Cardiac muscle cell (in vitro differentiated cells and primary cell): ENCODE measurements at places on chromosomes 12 and 14.

- no peak for DNase-seq
Measured at GRCh38 chr14:29339494-29340172, 573.0 kb downstream of the FOXG1 start.

GRCh38 chr14:65959563-65960024, 526.6 kb upstream of the CCDC196 start:
- no peak for DNase-seq

DNA sequence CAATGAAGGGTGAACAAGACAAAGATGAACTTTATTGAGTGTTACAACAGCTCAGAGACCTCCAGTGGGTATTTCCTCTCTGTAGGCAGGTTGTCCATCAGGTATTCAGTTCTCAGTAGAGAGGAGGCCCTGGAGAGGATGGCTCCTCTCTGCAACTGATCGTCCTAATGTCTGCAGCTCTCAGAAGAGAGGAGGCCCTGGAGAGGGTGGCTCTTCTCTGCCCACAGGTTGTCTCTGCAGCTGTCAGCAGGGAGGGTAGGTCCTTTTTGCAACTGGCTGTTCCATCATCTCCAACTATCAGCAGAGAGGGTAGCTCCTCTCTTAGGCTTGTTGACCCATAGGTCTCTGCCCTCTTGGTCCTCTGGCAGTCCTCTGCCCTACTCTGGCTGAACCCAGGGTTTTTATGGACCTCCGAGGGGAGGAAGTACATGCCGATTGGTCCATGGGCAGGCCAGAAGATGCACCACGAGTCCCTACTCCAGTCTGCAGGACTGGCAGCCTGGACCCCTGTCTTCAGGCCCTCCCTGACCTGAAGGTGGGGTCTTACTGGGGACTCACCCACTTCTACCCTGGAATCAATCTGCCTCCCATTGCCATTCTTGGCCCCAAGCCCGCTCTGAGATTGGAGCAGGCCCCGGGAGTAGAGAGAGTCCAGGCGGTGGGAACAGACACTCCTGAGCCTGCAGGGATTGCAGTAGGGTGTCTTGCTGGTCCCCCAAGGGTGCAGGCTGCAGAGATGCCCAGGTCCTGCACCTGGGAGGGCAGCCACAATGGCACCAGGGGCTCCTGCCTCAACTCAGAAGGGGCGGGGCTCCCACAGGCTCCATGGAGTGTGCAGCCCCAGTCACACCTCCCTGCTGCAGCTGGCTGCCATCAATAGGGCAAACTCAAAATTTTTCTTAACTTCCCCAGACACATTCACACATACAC, 2.3 kb downstream of the TMEM116 start:
- DNase-seq = no peak

DNA sequence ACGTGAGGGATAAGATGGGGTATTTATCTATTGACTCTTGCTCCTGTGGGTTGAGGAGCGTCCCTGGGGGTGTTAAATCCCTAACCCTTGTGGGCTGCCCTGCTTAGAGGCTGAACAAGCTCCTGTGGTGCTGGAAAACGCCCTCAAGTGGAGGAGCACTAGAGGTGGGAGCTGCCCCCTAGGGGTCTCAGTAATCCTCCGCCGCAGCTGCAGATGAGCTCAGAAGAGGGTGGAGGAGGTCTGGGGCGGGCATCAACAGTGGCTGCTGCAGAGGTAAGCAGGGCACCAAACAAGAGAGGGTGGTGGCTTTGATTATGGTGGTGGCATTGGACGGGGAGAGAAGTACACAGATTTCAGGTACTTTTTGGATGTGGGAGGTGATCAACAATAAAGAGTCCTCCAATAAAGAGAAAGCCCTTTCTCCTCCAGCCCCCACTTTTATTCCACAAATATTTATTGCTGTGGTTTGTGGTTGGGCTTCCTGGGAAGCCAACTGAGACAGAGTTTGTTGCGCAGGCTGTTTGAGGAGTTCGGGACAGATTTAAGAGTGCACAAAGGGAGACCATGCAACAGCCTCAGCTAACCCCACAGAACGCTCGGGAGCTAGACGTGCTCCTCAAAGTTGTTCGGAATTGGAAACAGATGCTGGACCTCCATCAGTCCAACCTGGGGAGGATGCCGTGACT, 179.9 kb downstream of the ADCK1 start:
- DNase-seq = no peak

DNA sequence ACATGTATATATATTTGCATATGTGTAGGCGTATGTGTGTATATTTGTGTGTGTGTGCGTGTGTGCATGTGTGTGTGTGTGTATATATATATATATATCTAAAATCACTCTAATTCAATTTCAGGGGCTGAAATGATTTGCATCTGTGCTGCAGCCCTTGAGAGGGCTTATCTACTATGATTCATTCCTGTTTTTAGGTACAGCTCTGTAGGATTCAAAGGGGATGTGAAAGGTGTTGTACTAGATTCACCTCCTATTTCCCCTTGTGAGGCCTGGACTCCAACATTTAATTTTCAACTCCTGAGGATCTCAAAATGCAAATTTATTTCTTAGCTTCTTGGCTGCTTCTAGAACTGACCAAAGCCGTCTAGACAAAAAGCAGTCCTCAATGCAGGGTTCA, 11.1 kb downstream of the ERP27 start:
- no peak for DNase-seq

DNA sequence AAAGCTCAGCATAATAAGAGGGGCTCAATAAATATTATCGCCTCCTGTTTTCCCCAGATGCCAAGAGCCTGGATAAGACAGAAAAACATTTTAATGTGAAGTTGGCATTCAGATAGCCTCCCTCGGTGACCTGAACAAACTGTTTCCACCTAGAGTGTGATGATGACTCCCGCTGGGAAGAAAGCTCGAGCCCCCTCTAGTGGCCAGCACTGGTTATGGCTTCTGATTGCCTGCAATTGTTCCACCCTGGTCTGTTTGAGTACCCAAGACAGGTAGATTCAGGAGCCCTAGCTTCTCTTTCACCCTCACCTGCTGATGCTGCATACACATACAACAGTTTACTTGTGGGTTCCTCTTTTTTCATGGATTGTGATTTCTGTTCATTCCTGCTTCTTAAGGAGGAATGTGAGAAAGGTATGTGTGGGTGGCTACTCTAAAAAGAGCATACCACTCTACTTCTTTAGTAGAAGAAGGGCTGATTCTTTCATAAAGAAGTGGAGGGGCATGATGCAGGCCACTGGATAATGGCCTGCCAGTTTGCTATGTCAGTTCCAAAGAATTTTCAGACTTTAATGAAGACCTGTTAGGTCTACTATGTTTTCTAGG, 6.4 kb downstream of the ERG28 start:
- DNase-seq = peak; percentile 78

GRCh38 chr14:93042968-93043940, 72.5 kb downstream of the ITPK1 start:
- DNase-seq = peak; percentile 86

GRCh38 chr14:96167224-96168148, 37.2 kb upstream of the BDKRB2 start:
- no peak for DNase-seq

DNA sequence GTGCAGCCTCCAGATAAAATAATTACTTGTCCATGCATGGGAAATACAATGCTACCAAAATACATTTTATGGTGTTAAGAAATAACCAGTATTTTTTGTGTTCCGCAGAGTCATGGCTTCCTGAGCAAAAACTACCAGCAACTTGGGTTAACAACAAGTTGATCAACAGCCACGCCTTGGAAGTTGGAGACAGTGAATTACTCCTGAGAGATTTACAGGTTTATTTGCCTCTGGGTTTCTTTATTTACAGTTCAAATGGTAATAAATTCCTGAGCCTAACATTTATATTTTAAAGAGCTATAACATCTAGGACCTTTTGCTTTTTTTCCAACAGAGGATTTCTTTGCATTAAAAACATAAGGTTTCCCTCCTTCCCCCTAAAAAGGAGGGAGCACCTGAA, 194.0 kb downstream of the IPO8 start:
- no peak for DNase-seq

- no peak for DNase-seq
Measured at GRCh38 chr12:94193168-94193567, 44.8 kb downstream of the PLXNC1 start.

- DNase-seq = no peak
Measured at GRCh38 chr12:25985316-25986175, 27.1 kb downstream of the RASSF8 start.

DNA sequence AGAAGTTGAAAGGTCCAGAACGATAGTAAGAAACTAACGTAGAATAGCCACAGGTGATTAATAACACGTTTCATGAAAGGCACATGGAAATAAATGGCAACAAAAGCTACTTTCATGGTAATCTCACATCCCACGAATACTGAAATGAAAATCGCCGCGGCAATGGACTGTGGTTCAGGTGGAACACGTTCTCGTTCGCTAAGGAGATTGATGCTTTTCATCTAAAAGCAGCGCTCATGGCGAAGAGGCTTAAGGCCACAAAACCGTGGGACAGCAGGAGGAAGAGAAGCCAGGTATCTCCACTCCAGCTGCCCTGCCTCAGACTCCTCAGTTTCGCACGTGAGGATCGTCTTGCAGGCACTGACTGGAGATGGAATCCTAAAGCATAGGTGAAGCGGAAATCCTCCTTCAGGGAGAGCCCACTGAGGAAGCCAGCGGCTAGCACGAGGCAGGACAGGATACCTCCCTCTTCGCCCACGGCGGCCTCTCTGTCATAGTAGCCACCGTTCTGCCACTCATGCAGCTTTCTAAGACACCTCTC, 696 bp upstream of the GPHN start:
- DNase-seq = no peak

- no peak for DNase-seq
Measured at GRCh38 chr12:86050010-86050409, 175.9 kb downstream of the NTS start.

- peak; percentile 76 for DNase-seq
Measured at GRCh38 chr12:93773122-93773871, 96.1 kb downstream of the CRADD start.

- DNase-seq = peak; percentile 6
Measured at GRCh38 chr14:54085232-54085761, 128.7 kb upstream of the BMP4 start.

DNA sequence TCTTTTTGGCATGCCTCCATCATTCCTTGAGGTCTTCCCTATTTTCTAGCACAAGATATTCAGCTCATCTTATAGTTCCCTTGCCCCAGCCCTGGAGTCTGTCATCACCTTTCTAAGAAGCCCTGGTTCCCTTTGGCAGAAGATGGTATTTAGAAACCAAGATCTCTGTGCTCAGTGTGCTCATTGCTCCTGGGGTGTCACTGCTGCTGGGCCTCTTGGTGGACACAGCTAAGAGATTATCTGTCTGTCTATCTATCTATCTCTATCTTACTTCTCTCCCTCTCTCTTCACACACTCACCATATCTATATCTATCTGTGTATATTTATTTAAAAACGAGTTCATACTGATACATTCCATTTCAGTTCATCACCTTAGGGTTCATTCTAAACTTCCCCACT, 67.2 kb downstream of the DAO start:
- no peak for DNase-seq

DNA sequence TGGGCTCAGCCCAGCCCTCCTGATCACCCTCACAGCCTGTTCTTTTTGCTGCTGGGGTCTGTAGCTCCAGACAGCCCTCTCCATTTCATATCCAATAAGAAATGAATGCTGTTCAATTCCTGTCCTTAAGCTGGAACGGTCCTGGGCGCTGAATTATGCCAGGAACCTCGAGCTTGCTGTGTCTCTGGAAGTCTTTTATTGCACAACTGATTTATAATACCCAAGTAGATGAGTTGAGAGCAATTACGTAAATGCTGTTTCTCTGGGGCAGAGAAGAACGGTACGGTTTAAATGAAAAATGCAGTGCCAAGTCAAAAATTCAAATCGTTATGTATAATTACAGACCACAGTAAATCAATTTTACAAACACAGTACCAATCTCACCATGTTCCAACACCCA, 161.0 kb downstream of the SAMD4A start:
- no peak for DNase-seq

GRCh38 chr14:93037351-93037750, 78.4 kb downstream of the ITPK1 start:
- no peak for DNase-seq

- no peak for DNase-seq
Measured at GRCh38 chr12:57939291-57939690, 2.1 kb upstream of the ATP23 start.

- DNase-seq = no peak
Measured at GRCh38 chr14:61322799-61323290, 1.5 kb downstream of the PRKCH start.
